ENCODE measurements at places on chromosomes 7 and 10. TPM values are rescaled to one million over a fixed set of nuclear protein-coding genes. Genes with fewer than 3 reads are reported as not detected.

PAX2 gene
- not detected for total RNA-seq

ELFN1 gene
- 1.2 TPM for total RNA-seq

KEL gene
- not detected for total RNA-seq

SEM1 gene
- total RNA-seq = 49.4 TPM

WDR86 gene
- not detected for total RNA-seq

C10orf143 gene
- total RNA-seq = 0.44 TPM

ABCC2 gene
- total RNA-seq = 0.75 TPM

RET gene
- total RNA-seq = 1.9 TPM

AIFM2 gene
- total RNA-seq = 6.9 TPM

RBP3 gene
- total RNA-seq = not detected

OPALIN gene
- not detected for total RNA-seq

SPDYE16 gene
- total RNA-seq = 0.12 TPM

TEX36 gene
- total RNA-seq = not detected

SMKR1 gene
- 0.44 TPM for total RNA-seq

AQP1 gene
- total RNA-seq = 0.50 TPM

SUN3 gene
- not detected for total RNA-seq

PRSS1 gene
- not detected for total RNA-seq

EXOC6 gene
- 10.1 TPM for total RNA-seq

SSMEM1 gene
- not detected for total RNA-seq

ANXA8 gene
- 0.12 TPM for total RNA-seq

GDF2 gene
- not detected for total RNA-seq

AKR1E2 gene
- total RNA-seq = 24.9 TPM

CABCOCO1 gene
- total RNA-seq = 0.44 TPM

ASB10 gene
- total RNA-seq = not detected

CALHM3 gene
- not detected for total RNA-seq

CEP41 gene
- total RNA-seq = 17.2 TPM

PALD1 gene
- total RNA-seq = under 0.01 TPM

TMEM178B gene
- not detected for total RNA-seq

FAM237B gene
- total RNA-seq = 0.22 TPM

ZKSCAN1 gene
- 33.1 TPM for total RNA-seq

LIPN gene
- total RNA-seq = not detected

MUC12 gene
- 0.44 TPM for total RNA-seq

RSPH10B2 gene
- total RNA-seq = not detected

NPC1L1 gene
- total RNA-seq = under 0.01 TPM

RRP12 gene
- 29.7 TPM for total RNA-seq

CRTAC1 gene
- not detected for total RNA-seq

CTBP2 gene
- 84.7 TPM for total RNA-seq

CYP2C18 gene
- not detected for total RNA-seq

GRM3 gene
- total RNA-seq = not detected

EIF5AL1 gene
- 1.3 TPM for total RNA-seq

FRMD4A gene
- total RNA-seq = 48.5 TPM

GHRHR gene
- total RNA-seq = not detected

HOXA6 gene
- total RNA-seq = 1.7 TPM

GPNMB gene
- 280 TPM for total RNA-seq

SH2D4B gene
- not detected for total RNA-seq

AGMO gene
- not detected for total RNA-seq

NYAP1 gene
- 1.2 TPM for total RNA-seq

FAM221A gene
- total RNA-seq = 2.0 TPM

SFXN2 gene
- 7.0 TPM for total RNA-seq

ASB4 gene
- total RNA-seq = not detected

FZD1 gene
- 18.7 TPM for total RNA-seq

ASB15 gene
- total RNA-seq = not detected

BMPER gene
- 5.0 TPM for total RNA-seq

TNS3 gene
- total RNA-seq = 38.6 TPM

GRID2IP gene
- total RNA-seq = not detected

TMUB1 gene
- 20.6 TPM for total RNA-seq

PTPN20 gene
- total RNA-seq = 1.2 TPM

HTR7 gene
- total RNA-seq = 1.1 TPM

Measured in uterine smooth muscle cell (primary cell).